ENCODE measurements at places on chromosomes 2 and 18. TPM values are rescaled to one million over a fixed set of nuclear protein-coding genes. Genes with fewer than 3 reads are reported as not detected.

Gene SH3RF3
- polyA plus RNA-seq, result 1.2 TPM

Gene CCT4
- 228 TPM for polyA plus RNA-seq

Gene PROKR1
- not detected for polyA plus RNA-seq

Gene VAMP8
- polyA plus RNA-seq, result 60.9 TPM

Gene IL36RN
- not detected for polyA plus RNA-seq

Gene DNMT3A
- polyA plus RNA-seq, result 52.9 TPM

GRCh38 chr2:105005181-105005951 is 32.5 kb upstream of the MRPS9 start:
- no peak for DNase-seq
- H3K27me3 ChIP-seq, result no peaks in the 10 kb centered on the region
- no peak overlapping the region for H3K27ac ChIP-seq
- H3K4me1 ChIP-seq, result no peaks in the 10 kb centered on the region
- no peak overlapping the region for H3K4me3 ChIP-seq

- no peaks in the 10 kb centered on the region for H3K27me3 ChIP-seq
- no peaks in the 10 kb centered on the region for H3K36me3 ChIP-seq
Observed at GRCh38 chr2:177984749-177985148, 87.8 kb downstream of the PDE11A start.

DNA sequence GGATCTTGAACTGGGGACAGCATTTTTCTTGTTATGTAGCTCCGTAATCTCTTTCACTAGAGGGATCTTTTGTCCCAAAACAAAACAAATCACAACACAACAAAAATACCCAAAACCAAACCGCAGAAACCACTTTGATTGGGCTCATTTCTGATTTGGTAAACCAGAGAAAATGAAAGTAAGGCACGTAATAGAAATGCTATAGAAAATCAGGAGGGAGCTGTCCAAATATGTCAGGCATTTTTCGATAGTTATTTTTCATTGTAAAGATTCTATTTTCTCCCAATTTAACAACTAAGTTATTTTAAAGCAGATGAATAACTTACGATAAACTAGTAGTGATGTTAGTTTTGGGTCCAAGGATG is 406.5 kb downstream of the XIRP2 start:
- H3K36me3 ChIP-seq, result no peaks in the 10 kb centered on the region
- H3K27ac ChIP-seq, result no peak overlapping the region
- H3K27me3 ChIP-seq, result no peaks in the 10 kb centered on the region
- H3K4me3 ChIP-seq, result peak overlapping the region; percentile 96

- no peaks in the 10 kb centered on the region for H3K27me3 ChIP-seq
- H3K4me3 ChIP-seq, result no peak overlapping the region
- H3K4me1 ChIP-seq, result peaks cover 9% of the 10 kb centered on the region
- no peaks in the 10 kb centered on the region for H3K36me3 ChIP-seq
Observed at GRCh38 chr2:215965532-215966165, 47.7 kb downstream of the MREG start.

DNA sequence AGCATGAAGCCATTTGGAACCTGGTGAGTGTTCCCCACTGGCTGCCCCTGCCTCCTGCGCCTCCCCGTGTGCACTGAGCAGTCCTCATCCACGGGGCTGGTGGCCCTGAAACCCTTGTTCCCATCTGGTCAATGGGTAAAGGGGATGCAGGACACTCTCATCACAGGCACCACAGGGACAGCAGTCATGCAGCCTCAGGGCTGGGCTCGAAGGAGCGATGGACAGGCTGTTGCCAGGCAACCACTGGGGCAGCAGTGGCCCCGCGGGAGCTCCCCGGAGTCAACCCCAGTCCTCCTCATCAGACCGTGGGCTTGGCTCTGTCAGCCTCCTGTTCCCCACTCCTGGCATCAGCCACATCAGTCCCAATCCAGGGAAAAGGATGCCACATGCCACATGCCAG is 509.5 kb downstream of the EIPR1 start:
- DNase-seq, result no peak
- H3K4me1 ChIP-seq, result no peaks in the 10 kb centered on the region
- H3K36me3 ChIP-seq, result no peaks in the 10 kb centered on the region
- H3K27me3 ChIP-seq, result no peaks in the 10 kb centered on the region

DNA sequence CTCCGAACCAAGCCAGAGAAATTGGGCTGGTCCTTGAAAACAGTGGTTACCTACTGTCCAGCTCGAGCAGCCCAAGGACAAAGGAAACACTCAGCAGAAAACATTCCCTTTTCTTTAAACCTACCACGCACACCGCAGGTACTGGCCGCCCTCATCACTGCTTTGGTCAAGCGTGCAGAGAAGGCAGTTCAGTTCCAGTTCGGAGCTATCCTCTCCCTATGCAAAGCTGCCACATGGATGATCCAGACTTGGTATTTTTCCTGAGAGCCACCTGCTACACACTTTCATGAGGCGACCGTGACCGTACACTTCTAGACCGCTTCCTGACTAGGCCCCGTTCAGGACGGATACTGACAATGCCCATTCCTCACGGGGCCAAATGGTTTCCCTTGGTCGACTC is 4.3 kb upstream of the POLR2D start:
- H3K4me1 ChIP-seq, result peaks cover 25% of the 10 kb centered on the region
- H3K4me3 ChIP-seq, result no peak overlapping the region
- no peaks in the 10 kb centered on the region for H3K27me3 ChIP-seq
- DNase-seq, result no peak
- H3K36me3 ChIP-seq, result peaks cover 18% of the 10 kb centered on the region

GRCh38 chr2:197307933-197308521 is 2.6 kb downstream of the ANKRD44 start:
- no peak overlapping the region for H3K4me3 ChIP-seq
- DNase-seq, result no peak
- no peak overlapping the region for H3K27ac ChIP-seq
- H3K36me3 ChIP-seq, result no peaks in the 10 kb centered on the region
- H3K27me3 ChIP-seq, result peaks cover 4% of the 10 kb centered on the region

GRCh38 chr2:237968048-237968862 is 1.4 kb downstream of the UBE2F start:
- H3K4me3 ChIP-seq, result peak overlapping the region; percentile 91
- H3K27me3 ChIP-seq, result no peaks in the 10 kb centered on the region
- no peaks in the 10 kb centered on the region for H3K36me3 ChIP-seq
- DNase-seq, result no peak
- no peak overlapping the region for H3K27ac ChIP-seq
- H3K4me1 ChIP-seq, result peaks cover 4% of the 10 kb centered on the region
